Stimulated activated CD8-positive, alpha-beta memory T cell treated with anti-CD3 and anti-CD28 coated beads, Interleukin-15, amount 100 ng/mL, for 24 hours (primary cell): ENCODE measurements at places on chromosomes 12 and 14.

DNA sequence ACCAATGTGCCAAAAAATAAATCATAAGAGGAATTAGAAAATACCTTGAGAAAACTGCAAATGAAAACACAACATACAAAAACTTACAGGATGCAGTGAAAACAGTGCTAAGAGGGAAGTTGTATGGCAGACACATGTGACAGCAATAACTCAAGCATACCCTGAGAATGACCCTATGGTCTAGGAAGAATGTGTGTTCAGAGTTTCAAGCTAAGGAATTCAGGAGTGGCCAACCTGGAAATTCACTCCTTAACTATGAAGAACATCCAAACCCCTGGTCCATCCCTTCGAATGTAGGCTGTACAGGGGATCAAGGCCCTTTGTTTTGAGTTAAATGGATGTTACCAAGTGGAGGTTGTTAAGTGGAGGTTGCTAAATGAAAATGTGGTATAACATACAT is 16.7 kb upstream of the TTC9 start:
- no peak for DNase-seq

DNA sequence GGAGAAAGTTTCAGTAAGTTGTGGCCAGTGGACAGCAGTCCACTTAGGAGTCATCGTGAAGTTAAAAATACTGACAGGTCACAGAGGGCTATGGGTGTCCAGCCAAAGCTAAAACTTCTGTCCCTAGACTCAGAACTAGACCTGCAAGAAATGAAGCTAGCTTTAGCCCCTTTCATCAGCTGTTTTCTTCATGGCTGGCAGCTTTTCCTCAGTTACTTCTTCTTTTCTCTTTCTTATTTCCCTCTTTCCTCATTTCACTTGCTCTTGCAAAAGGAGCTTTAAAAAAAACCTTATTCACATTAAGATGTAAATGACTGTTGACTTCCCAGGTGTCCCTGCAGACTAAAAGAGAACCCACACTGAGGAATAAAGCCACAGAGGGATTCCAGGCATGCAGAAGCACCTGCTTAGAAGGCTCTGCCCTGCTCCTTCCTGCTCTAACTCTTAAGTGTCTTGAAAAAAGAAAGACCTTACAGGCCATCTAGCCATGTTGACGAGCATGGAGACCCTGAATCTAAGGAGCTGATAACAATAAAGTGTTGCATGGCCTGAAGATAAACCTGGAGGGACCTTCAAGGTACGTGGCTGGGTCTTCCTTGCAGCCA is 69.7 kb upstream of the CCND2 start:
- DNase-seq, result no peak

DNA sequence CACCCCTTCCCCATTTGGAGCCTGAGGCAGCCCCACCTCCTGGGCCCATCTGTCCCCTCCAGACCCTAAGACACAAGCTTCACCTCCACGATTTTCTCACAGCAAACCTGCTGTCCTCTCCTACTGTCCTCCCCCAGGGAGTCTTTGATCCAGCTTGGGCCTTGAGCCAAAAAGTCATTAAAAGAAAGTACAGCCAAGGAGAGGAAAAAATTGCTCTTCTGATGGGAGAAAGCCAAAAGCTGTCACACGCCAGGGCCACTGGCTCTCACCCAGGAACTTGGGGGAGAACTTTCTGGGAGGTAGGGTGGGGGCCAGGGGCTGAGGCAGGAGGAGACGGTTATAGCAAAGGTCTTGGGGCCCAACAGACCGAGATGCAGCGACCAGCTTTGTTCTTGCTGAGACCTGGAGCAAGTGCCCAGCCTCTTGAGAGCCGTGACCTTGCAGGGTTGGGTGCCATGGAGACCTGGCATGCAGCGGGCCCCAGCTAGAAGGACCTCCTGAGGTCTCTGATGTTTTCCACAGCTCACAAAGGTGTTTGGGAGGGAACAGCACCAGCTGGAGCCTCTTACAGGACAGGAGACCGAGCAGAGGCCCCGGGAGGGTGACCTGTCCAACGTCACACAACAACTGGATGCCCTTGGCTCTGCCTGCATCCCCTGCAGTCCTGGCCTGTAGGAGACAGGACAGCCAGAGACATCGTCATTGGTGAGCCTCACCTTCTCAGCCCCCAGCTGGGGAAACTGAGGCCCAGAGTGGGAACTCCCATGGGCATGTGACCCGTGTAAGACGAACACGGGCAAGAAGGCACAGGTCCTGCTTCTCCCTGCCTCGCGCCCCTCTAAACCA is 124.5 kb downstream of the CALM1 start:
- no peak for DNase-seq

DNA sequence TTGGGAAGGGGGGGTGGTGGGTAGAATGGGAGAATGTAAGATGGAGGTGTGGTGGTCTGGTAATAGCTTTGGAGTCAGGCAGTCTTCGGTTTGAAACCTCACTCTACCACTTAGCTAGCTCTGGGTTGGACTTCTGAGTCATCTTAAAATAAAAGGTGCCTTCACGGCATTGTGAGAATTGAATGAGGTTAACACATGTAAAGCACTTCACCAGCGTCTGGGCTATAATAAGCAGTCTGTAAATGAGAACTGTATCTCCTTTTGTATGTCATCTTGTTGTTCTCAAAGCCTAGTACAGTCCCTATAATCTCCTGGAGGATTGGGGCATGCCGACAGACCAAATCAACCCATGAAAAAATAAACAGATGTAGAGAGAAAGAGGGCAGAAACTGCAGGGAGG is 11.2 kb downstream of the C2CD5 start:
- no peak for DNase-seq

- DNase-seq, result no peak
Measured at GRCh38 chr14:61346793-61347192, 25.4 kb downstream of the PRKCH start.

DNA sequence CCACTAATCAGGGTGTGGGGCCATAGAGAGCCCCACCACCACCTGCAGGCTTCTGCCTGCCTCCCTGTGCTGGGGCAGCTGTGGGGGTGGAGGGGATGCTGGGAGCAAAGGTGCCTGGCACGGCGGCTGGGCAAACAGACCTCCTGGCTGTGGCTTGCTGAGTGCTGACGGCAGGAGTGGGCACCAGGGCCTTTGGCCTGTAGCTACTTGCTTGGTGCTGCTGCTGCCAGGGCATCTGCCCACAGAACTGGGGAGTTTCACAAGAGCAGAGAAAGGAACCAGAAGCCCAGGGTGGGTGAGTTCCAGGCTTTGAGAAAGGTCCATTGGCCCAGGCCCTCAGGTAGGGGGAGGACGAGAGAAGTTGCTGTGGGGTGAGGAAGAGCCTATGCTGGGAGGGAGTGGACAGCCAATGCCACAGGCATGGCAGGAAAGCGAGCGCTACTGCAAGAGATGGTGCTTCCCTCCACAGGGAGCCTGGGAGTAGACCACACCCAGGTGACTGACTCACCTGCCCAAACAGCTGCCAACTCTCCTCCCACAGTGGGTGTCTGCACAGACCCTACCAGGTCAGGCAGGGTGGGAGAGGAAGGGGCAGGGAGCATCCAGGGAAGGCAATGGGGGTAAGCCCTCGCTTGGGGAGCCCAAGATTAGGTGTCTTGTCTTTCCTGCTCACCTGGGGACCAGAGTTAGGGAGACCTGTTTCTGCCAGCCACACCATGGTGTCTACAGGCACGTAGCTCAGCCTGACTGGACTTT is 39.0 kb upstream of the HDAC7 start:
- no peak for DNase-seq

DNA sequence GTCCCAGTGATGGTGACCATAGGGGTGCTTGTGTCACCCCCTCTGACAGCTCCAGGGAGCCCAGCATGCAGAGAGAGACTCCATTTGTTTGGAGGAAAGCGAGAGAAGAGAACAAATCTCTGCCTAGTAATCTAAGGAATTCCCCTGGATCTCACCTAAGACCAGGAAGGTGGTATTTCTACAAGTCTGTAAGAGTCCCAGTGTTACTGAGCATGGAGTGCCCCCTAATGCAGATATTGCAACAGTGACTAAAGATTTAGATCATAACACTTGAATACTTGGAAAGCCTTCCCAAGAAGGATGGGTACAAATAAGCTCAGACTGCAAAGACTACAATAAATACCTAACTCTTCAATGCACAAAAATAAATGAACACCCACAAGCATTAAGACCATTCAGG is 360.4 kb upstream of the GARIN6 start:
- no peak for DNase-seq

DNA sequence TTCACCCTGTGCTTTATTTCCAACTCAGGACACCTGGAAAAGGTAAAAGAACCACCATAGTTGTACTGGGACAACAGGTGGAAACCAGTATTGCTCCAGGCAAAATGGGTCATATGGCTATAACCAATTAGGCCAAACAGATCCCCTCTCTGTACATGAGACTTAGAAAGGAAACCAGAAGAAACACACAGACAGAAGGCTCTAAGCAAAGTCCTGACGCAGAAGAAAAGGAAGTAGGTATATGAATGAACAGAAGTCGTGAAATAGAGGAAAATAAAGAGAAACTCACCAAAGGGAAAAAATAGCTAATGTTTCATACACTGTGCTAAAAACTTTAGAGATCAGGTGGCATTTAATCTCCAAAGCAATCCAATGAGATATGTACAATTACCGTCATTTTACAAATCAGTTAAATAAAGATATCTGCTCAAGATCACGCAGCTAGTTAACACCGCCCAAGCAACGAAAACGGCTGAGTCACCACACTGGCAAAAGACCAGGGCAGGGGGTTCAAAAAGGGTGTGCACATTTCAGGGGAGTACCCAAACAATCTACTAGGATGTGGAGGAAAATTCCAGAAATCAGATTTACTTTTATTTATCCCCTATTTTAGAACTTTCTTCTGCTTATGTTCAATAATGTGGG is 82.3 kb downstream of the ITPR2 start:
- no peak for DNase-seq

DNA sequence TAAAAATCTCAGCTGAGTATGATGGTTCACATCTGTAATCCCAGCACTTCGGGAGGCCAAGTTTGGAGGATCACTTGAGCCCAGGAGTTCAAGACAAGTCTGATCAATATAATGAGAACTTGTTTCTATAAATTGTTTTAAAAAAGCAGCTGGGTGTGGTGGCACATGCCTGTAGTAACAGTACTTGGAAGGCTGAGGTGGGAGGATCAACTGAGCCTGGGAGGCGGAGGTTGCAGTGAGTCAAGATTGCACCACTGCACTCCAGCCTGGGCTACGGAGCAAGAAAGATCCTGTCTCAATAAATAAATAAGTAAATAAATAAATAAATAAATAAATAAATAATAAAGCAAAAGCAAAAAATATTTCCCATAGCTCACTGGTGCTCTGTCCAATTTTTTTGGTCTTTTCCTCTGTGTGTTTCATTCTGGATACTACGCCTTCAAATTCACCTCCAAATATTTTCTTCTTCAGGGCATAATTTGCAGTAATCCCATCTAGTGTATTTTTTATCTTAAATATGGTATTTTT is 32.7 kb upstream of the SNX6 start:
- no peak for DNase-seq

DNA sequence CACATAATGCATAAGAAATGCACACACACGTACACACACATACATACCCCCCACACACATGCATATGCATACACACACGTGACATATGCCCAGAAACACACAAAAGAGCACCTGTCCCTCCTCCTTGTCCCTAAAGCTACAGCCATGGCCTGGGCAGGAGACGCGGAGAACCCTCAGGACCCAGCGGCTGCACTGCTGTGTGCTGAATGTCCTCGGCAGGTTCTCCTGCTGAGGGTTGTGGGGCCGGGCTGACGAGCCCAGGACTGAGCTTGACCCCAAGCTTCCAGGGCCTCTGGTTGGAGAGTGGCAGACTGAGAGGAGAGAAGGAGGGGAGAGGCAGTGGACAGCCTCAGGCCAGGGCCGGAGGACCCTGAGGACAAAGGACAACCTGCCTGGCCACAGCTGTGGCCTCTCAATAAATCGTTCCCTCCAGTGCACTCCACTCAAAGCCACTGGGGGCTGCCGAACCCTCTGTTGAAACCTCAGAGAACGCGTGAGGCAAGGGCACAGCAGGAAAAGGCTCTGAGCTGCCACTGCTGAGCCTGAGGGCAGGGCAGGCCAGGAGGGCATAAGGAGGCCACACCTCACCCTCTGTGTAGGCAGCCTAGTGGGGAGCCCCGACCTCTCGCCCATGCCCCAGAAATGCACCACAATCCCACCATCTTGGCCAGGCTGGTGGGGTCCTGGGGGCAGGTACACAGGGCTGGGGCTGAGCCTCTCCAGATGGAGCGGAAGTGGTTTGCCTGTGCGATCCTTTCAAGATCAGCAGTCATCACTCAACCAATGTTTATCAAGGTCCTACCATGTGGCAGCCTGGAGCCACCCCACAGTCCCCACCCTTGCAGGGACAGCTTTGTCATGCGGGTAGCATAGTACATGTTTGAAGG is 3.1 kb downstream of the CACNA2D4 start:
- no peak for DNase-seq

DNA sequence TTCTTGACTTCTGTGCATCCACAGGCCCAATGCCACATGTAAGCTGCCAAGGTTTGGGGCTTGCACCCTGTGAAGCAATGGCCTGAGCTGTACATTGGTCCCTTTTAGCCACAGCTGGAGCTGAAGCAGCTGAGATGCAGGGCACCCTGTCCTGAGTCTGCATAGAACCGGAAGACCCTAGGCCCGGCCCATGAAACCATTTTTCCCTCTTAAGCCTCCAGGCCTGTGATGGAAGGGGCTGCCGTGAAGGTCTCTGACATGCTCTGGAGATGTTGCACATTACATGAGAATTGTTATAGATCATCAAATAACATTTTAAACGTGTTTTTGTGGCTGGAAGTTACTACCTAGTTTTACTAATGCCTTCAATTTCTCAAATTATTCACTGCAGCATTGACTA is 188.7 kb downstream of the RPAP3 start:
- no peak for DNase-seq

- no peak for DNase-seq
Measured at GRCh38 chr12:2064071-2064507, 11.3 kb downstream of the CACNA1C start.

DNA sequence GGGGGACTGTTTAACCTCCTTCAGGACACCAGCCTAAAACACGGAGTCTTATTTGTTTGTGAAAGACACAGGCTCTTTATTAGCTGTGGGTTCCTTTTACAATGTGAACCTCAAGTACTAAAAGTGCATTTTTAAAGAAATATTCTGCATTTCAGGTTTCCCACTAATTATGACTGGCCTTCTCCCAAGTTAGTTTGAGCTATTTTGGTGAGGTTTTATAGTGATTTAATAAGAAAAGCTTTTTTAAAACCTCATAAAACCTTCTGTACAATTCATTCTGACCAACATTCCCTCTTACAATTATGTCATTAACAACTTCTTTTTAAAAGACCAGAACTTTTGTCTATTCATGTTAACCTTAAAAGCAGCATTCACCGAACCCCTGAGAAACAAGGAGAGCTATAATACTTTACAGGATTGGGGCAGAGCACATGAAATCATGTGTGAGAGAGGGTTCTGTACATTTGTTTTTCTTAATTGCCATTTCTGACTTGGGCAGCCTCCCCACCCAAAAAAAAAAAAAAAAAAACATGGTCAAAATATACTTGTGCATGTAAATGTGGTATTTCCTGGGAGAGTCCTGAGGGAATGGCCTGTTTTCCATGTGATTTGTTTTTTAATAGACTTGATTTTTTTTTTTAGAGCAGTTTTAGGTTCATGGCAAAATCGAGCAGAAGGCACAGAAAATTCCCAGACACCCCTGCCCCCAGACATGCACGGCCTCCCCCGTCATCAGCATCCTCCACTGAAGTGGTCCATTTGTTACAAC is 169.5 kb downstream of the CHST11 start:
- DNase-seq, result no peak

GRCh38 chr12:49880756-49881414 is 22.8 kb downstream of the FAIM2 start:
- DNase-seq, result no peak

- DNase-seq, result no peak
Measured at GRCh38 chr12:105738051-105738450, 400.7 kb downstream of the NUAK1 start.
